ENCODE measurements at places on chromosomes 6 and 20.

- DNase-seq = peak; percentile 69
Observed at GRCh38 chr6:4134841-4135664, at the start of gene ECI2. Gene ECI2 (minus strand): TSS chr6:4135575. CDS start chr6:4135560, 15 bp downstream.

DNA sequence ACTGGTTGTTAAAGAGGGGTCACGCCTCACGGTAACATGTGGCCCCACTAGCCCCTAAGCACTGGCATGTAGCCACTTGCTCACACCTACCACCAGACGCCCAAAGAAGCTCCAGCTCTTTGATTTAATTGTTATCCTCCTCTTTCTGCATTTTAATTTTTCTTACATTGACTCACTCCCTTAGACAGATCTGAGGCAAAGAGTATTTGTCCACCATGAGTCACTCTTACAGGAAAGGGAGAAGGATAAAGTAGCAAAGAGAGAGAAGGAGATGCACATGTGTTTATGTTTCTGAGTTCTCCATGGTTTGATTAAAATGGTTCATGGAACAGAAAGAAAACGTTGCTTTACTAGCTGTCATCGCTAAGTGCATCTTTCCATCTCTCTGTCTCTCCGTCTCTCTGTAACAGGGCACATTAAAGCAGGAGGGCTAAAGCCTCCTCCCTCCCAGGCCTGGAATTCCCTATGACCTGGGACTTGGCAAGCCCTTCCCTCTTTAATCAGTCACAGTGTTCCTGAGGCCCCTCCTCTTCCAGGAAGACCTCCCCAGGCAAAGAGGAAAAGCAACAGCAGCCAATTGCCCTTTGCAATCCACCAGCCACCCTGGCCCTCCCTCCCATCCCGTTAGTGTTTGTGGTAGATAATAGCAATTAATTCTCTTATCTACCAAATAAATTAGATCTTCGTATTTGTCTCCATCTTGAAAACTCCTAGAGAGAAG, 112.8 kb upstream of the TSHZ2 start:
- no peak for DNase-seq

DNA sequence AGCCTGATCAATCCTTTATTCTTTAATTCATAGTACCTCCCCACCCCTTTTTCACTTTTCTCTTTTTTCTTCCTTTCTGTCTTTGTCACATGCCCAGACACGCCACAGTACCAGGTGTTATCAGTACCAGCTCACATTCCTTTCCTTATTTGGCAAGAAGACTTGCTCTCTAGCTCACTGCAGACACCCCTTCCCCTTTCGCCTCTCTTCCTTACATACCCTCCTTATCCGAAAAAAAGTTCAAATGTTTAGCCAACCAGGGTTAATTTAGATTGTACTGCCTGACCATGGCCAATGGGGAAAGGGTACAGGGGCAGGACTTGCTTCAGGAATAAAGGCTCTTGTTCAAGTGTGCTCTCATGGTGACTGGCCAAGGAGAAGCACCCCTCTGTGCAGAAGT, 9.3 kb upstream of the SIRPB2 start:
- DNase-seq = no peak

DNA sequence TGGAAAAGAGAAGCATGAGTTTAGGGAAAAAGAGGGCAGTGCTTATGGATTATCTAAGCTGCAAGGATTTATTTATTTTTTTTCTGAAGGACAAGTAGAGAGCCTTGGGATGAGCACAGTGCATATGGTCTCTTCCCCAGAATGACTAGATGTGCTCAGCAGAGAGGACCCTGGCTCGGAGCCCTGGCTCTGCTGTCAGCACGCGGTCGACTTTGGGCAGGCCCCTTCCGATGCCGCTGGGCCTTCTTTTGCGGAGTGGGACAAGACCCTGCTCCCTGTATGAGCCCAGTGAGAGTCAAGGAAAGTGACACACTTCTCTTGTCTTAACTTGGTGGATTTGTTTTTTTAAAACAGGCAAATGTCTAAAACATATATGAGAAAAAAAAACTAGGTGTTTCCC, 51.4 kb downstream of the LRRC1 start:
- DNase-seq = no peak

GRCh38 chr6:62803094-62803493, 408.2 kb upstream of the FKBP1C start:
- DNase-seq = no peak

GRCh38 chr6:158361961-158362669, 49.9 kb downstream of the TULP4 start:
- no peak for DNase-seq

- no peak for DNase-seq
Observed at GRCh38 chr6:161227004-161227960, 46.6 kb downstream of the AGPAT4 start.

DNA sequence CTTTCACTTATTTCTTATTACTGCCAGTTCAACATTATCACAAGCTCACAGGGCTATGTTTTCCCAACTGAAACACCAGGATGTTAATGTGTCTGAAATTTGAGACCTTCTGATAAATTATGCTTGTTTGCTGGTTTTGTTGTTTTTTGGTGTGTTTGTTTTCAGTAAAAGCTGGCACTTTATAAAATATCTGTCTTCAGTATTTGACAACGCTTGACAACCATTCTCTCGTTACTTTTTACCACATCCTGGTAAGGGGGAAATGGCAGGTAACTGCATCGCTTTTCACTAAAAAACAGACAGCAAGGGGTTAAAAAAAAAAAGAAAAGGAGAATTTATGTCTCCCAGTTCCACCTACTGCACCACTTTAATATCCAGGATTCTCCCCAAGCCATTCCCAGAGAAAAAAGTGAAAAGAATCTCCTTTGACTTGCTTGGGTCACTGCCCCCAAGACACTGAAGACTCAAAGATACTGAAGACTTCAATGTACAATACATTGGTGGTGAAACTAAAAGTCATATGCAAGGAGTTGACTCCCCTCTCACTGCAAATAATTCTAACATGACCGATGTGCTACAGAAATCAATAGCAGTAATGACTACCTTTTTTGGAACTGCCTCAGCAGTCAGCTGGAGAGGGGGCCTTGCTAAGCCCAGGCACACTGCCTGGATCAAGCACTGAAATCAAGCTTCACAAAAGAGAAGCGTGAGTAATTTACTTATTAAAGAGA, 88.9 kb downstream of the HIVEP2 start:
- no peak for DNase-seq

DNA sequence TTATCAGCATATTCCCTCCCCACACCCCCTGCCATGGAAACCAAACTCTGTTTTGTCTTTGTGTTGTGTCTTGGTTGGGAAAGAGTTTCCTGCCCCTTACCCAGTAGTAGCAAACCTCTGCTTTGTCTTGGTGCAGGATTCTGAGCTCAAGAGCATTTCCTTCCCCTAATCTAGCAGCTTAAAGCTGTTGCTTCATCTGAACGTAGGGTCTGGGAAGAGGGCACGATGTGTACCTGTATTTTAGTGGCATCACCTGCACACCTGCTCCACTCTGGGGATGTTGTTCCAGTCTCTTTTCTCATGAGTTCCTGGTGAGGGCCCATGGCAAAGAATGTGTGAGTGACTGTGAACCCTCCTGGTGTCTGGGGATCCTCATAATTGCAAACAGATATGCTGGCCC, 164.7 kb downstream of the SCP2D1 start:
- no peak for DNase-seq

DNA sequence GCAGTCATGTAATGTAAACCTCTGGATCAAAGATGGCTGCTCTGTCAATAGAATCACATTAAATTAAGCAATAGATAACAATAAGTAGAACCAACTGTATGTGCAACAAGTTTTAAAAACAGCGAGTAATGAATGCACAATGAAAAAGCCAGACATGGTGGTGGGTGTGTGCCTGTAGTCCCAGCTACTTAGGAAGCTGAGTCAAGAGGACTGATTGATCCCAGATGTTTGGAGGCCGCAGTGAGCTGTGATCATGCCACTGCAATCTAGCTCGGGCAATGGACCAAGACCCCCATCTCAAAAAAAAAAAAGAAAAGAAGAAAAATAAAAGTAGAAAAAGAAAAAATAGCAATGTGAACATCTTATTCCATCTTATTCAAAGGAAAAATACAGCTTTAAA, 558.7 kb upstream of the MMS22L start:
- DNase-seq = no peak

- DNase-seq = no peak
Observed at GRCh38 chr20:23541776-23542175, 26.5 kb downstream of the CST9L start.

DNA sequence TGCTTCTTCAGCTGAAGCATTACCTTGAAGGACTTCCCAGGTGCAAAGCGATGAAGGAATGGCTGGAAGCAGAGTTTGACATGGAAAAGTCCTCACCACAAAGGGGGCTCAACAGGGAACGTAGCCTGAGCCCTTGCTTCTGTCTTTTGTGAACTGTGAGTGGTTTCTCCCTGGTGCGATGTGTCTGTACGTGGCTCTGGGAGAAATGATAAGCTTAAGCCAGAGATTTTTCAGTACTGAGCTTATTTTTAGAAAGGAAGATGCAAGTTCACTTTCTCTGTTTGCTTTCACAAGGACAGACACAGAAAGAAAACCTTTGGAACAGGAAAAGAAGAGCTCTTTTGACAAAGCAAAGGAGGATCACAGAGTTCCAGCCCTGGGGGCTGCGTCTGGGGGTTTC, 79.4 kb downstream of the DACT2 start:
- no peak for DNase-seq

DNA sequence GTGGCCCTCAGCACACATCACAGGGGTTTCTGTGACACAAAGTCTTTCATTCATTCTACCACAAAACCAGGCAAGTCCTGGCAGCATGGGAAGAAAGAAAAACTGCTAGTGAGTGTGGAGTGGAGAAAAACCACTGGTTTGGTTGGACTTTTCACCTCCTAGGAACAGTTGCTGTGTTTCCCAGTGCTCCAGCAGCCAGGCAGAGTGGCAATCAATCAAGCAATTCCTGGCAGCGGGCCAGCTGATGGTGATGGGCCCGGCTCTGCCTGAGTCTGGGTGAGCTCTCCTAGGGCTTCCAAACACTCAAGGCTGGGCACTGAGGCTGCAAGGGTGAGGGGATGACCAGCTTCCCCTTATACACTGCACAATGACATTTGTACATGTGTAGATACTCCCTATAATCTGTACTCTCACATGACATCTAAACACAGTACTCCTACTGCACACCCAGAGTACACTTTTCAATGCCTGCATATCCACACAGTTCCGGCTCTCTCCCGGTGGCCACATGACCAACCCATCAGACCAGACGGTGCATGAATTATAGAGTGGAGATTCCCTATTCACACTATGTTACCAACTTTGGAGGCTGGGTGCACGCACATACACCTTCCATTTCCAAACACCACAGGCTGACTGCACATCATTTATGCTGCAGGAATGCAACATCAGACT, 156.6 kb downstream of the UNC5CL start:
- DNase-seq = no peak

GRCh38 chr6:126781582-126781981, 336.9 kb upstream of the RSPO3 start:
- DNase-seq = no peak

- no peak for DNase-seq
Observed at GRCh38 chr6:74657011-74657410, 548.8 kb downstream of the COL12A1 start.

DNA sequence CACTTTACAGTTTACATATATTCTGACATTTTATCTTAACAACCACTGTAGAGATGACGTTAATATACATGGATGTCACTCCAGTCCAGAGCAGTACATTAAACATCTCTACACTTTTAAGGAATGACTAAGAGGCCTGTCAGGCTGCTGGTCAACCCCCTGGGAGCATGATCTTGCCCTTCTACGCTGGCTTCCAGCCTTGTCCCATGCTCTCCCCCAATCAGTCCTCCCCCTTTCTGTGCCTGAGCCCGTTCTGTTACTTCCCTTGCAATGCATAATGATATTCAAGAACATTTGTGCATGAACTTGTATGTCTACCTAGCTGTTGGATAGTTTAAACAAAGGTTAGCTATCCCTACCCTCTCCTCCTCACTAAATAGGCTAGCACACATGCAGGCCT, 40.5 kb upstream of the PLCB4 start:
- DNase-seq = no peak

- no peak for DNase-seq
Observed at GRCh38 chr6:52336919-52337561, 24.9 kb upstream of the PAQR8 start.

DNA sequence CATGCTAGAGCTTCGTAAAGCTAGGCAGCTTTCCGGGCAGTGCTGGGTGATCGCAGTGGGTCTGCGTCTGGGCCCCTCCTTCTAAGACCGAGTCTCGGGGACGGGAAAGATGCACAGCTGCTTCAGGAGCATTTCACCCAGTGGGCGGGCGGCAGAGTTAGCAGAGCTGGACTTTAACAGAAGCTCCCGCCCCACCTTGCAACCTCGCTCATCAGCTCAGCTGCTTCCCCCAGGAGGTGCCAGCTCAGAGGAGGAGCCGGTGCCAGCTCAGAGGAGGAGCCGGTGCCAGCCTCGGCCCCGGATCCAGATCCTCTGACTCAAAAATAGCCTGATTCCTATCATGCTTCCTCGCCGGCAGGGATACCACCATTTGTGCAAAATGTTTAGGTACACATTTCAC, 94.5 kb upstream of the RPS6KA2 start:
- no peak for DNase-seq

DNA sequence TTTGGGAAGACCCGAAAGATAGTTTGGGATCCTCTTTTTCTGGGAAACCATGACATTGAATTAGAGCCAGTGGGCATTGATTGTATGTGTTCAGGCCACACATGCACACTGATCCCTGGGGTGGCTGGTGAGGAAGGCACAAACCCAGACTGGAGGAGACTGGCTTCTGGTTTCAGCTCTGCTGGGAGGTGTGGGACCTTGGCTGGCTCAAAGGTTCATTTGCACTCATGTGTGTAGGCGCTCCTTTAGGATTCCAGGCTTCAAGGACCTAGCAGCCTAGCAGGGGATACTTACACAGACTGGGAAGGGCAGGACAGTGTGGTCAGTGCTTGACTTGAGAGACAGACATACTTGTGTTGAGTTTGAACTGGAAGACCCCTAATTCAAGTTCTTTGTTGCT, 7.2 kb downstream of the RIN2 start:
- DNase-seq = no peak

- DNase-seq = no peak
Observed at GRCh38 chr6:4533576-4533975, 242.6 kb upstream of the CDYL start.

DNA sequence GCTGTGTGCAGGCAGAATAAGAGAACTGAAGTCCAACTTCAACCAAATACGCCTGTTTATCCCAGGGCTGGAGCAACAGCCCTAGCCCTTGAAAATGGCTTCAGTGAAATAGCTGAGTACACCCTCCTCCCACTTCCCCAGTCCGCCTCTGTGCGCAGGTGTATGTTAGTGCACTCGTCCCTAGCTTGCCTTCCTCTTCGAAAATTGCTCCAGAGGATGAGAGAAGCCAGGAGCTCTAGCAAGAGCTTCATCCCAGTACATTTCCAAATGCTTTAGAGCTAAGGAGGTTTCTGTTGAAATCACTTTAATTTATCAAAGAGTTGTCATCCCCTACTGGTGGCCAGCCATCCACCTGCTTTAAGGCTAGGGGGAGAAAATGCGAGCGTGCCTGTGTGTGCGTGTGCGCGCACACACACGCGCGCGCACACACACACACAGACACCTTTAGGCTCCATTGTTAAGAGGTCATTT, 5.4 kb upstream of the POU3F2 start:
- no peak for DNase-seq

DNA sequence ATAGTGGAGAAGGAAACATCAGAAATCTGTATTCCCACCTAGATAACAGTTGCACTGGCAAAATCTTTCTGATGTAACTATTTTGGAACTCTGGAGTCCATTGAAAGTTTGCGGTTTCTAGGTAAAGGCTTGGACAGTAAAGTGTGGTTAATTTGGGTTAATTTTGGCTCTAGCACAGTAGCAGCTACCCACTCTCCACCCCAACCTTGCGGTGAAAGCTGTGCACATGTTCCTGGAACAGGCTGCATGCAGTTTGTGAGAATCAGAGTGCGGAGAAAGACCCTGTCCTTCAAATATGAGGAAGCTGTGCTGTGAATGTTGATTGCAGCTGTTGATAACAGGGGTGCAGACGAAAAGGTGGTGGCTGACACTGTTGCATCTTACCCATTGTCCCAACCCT, 38.4 kb downstream of the SMOC2 start:
- no peak for DNase-seq
